ENCODE measurements at places on chromosomes 7 and 10.

DNA sequence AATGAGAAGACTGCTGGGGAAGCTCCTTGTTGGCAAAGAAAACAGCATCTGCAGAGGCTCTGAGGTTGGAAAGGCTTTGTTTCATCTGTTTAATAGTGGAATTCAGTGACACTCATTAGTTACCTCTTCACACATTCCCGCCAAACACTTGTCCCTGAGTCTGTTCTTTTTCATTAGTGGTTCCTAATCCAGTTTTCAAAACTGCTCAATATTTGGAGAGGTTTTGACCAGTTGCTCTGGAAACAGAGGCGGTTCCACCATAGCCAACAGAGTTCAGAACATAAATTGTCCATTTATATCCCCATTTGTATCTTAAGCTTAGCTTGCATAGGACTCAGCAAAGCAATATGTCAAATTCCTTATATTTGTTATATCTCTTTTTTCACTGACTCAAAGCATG lies 754.6 kb downstream of the AUTS2 start:
- no peak for DNase-seq

- no peak for DNase-seq
Measured at GRCh38 chr7:16590424-16590823, 55.1 kb downstream of the ANKMY2 start.

DNA sequence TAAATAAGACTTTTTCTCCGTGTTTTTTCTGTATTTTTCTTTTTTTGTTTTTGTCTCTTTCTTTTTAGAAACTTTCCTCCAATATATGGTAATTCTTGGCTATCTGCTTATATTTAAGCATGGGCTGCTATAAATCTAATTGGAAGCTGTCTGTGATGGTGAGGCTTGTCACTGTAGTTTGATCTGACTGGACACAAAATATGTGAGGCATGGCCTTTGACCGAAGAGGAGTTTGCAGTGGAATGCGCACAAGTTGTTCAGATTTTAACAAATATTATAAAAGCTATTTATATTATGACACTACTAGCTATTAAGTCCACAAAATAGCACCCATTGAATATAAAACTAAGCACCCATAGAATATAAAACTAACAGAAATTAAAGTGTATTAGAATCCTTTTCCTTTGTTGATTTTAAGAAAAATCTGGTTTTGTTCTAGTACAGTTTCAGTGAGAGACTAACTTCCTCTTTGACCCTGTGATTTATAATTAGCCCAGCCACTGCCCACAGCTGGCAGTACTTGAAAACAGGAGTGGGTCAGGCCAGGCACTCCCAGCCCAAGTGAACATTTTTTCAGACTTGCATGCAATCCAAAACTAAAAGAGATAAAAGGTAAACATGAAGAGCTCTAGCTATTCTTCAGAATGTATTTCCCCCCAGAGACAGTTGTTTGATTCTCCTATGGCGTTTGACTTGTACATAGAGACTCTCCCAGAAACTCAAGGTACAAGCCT lies 69.9 kb upstream of the FGL2 start:
- DNase-seq: no peak

- no peak for DNase-seq
Measured at GRCh38 chr7:22355620-22356009, 1.3 kb downstream of the RAPGEF5 start.

GRCh38 chr10:17533731-17534130 lies 79.3 kb upstream of the ST8SIA6 start:
- no peak for DNase-seq

DNA sequence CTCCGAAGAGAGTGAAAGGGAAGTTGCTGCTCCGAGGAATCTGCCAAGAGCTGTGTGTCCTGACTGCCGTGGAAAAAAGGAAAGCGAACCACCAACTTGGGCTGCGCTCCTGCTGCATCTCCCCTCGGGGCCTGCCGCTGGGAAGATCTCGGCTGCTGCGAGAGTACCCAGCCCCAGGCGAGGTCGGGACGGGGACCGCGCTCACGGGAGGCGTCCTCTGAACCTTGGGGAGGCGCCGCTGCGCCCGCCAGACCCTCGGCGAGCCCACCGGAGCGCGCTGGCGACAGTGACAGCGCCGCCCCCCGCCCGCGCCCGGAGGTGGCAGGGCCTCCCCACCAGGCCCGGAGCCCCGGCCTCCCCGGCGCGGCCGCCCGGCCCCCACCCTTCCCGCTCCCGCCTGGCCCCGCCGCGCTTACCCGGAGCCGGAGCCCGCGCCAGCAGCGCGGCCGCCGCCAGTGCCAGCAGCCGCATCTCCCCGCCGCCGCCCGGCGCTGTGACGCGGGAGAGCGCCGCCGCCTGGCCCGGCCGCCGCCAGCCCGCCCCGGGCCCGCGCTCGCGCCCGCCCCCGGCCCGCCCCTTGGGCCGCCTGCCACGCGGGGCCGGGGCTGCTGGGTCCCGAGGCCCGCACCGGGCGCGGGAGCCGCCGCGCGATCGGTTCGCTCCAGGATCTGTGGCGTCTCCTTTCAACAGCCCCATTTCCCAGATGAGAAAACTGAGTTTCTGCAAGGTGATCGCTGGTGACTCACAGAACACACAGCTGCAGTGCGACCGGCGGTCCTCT lies at the start of gene VSTM4:
VSTM4 (minus strand) TSS at position 508 of the 781 bp plus-strand sequence; CDS start at position 471, 37 bp downstream.
- DNase-seq: no peak

DNA sequence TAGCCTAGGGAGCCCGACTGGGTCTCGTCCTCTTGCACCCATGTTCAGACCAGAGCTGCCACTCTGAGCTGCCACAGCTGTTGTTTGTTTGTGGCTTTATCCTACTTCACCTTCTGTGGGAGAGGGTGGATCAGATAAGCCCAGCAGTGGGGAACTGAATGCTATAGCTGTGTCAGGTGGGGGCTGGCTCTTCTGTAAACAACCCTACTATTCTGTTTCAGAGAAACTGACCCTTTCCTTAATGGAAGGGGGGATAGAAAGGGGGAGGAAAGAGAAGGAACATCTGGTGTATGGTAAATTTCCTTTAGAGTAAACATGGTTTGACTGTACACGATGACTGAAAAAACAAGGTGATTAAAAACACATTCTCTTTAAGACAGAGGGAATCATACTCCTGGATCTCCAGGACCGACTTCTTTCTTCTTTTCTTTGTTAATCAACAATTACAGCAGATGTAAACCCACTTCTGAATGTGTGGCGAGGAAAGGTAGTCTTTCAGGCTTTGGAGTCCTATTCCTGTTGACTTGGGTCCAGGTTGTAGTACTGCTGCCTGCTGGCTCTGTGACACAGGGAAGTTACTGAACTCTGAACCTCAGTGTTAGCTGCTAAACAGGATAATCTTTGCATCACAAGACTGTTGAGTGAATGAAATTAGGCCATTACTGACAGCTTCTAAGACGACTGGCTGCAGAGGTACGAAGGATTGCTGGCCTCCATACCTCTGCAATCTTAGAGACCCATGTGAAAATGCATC lies 6.0 kb downstream of the PRXL2A start:
- DNase-seq: no peak

DNA sequence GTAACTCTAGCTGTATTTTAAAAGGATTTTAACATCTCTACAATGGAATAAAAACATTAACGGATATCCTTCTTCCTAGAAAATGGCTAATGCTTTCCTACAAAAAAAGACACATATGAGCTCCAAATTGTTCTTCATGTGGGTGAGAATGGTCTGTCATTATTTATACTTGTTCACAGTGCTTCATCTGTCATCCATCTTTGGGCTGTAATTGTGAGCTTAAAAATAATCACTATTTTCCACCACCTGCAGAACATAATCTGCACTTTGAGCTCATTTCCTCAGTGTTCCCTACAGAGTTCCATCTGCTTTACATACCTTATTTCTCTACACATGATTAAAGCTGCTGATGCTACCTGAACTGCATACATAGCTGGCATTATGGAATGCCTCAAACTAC lies 979.1 kb upstream of the C7orf33 start:
- no peak for DNase-seq
